Right ventricle myocardium inferior (tissue), 1 donor: ENCODE measurements at places on chromosomes 1 and 21.

DNA sequence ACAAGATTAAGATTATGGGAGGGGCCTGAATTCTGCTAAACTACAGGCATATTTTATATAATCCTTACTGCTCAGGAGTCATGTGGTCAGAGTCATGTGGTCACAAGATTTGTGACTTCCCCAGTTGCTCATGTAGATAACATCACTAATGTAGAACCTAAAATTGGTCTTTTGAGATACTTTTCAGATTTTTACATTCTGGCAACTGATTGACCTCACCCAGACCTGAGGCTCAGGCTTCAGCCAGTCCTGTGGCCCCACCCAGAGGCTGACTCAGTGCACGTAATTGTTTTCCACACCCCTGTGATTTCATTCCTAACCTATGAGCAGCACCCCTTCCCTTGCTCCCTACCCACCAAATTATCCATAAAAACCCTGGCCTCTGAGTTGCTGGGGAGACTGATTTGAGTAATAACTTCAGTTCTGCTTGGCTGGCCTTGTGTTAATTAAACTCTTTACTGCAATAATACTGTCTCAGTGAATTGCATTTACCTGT is 41.7 kb upstream of the ZNF326 start:
- DNase-seq = no peak

DNA sequence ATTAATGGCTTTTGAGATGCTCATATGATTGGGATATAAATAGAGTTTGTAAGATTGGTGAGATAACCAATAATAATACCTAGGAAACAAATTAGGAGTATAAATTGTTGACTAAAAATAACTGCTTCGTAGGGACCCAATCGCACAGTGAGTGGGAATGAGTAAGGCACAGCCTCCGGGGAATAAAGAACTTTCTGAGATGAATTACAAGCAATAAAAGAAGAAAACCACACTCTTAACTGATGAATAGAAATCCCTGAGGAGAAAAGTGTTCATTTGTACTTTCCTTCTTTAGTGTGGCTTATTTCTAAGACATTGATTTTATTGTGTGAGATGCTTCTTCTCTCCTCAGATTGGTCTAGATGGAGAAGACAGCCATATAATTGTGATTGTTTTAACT is 443.4 kb upstream of the PRMT6 start:
- DNase-seq = no peak

DNA sequence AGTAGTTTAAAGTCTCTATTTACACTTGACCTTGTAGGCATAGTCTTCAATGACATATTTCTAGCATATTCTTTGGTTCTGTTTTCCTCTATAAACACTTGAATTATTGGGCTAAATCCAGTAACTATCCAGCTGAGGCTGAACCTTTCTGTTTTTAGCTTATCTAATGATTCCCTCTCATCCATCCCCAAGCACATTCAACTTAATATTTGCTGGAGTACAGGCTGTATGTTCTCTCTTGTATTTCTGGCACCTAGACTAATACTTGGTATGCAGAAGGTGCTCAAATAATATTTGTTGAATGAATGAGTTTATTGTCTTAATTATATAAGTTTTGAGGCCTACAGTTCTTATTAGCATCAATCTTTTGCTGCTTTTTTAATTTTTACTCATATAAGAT is 88.7 kb downstream of the RABGAP1L start:
- no peak for DNase-seq

DNA sequence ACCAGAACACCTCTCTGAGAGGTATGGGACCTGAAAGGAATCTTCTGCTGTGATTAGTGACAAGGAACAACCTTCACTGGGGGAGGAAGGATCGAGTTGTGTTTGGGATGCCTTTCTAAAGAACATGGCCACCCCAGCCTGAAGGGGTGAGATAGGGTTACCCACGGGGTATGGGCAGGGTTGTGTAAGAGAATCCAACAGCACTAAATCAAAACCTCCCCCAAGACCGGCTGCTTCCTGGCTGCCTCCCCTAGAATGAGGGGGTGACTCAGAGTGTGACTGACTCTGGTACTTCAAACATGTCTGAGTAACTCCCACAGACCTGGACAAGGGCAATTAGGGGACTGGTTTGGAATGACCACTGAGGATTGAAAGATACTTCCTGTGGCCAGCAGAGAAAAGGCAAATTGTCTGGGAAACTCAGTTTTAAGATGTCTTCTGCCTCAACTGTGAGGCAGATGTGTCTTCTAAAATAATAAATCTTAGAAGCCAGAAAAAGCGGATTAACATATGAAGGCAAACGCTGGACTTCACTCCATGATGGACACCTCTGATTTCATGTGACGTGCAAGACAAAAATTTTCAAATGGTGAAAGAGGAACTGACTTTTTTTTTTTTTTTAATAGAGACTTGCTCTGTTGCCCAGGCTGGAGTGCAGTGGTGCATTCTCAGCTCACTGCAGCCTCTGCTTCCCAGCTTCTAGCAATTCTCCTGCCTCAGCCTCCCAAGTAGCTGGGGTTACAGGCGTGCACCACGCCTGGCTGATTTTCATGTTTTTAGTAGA is 6.7 kb upstream of the PTPN14 start:
- no peak for DNase-seq

DNA sequence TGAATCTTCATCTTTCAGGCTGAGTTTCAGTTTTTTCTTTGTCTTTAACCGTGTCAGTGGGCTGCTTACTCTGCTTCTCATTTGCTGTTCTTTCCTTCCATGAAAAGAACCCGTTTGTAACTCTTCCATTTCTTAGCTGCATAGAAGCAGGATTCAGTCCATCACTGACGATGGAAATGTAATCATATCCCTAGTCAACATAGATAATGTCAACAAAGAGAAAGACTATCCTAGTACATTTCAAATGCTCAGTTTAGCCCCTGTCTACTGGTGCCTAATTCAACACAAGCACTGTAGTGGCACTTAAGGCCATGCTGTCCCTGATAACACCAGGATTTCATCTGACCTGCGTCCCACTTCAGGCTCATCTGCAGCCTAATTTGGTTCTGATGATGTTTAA is 376 bp downstream of the GBP1 start:
- DNase-seq = no peak
